NCI-H1436 (cell line): ENCODE measurements at places on chromosomes 3 and 15.

DNA sequence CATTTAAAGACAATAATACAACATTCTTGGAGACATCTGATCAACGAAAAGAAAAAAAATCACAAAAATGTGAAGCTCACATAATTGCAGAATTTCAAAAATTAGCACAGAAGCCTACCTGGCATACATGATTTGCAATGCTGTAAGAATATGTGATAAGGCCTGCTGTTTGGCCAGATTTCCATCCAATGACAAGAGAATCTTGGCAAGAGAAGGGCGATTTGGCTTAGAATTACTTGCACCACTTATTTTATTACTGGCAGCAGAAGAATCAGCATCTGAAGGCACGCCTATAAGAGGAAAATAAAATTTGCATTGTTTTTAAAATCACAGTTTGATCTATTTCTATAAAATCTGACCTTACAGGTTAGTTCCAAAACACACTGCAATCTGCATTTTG, 70.3 kb upstream of the OCA2 start:
- no peak for DNase-seq

GRCh38 chr3:60542995-60543394, 708.3 kb downstream of the FHIT start:
- DNase-seq: no peak

DNA sequence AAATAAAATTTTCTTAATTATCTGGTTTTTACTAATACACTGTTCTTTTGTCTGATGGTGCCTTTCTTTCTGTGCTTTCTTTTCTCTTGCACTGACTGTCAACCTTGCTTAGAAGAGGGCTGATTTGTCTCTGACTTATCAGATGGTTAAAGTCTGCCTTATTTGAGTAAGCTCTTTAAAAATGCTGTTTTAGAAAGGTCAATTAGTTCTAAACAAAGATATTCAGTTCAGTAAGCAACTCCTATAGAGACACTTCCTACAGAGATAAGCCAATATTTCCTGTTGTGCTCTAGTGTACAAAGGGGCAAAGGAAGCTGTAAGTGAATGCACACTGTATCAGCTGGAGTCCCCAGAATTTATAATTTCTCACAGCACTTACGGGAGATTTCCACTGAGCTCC, 153.4 kb upstream of the TSPAN3 start:
- no peak for DNase-seq

GRCh38 chr3:41489231-41489630, 289.9 kb downstream of the CTNNB1 start:
- no peak for DNase-seq

DNA sequence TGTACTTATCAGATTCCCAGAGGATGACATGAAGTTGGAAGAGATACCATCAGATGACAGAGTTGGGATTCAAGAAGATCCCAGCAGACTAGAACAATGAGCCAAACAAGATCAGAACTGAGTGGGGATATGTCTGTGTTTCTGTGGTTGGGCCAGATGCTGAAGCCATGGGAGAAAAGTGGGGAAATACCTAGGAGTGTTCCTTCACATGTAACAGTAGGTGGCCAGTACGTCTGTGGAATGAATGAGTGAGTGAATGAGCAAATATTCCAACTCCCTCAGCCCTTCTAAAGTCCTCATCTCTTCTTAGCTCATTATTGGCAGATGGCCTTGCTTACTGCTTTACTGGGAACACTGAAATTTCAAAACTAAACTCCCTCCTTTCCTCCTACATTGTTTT, 32.2 kb upstream of the GREM1 start:
- DNase-seq: no peak

- DNase-seq: no peak
Measured at GRCh38 chr15:39125904-39126303, 455.0 kb upstream of the THBS1 start.

GRCh38 chr3:23856286-23856685, 50.5 kb downstream of the UBE2E1 start:
- DNase-seq: no peak
